ENCODE measurements at places on chromosomes 7 and 10.

DNA sequence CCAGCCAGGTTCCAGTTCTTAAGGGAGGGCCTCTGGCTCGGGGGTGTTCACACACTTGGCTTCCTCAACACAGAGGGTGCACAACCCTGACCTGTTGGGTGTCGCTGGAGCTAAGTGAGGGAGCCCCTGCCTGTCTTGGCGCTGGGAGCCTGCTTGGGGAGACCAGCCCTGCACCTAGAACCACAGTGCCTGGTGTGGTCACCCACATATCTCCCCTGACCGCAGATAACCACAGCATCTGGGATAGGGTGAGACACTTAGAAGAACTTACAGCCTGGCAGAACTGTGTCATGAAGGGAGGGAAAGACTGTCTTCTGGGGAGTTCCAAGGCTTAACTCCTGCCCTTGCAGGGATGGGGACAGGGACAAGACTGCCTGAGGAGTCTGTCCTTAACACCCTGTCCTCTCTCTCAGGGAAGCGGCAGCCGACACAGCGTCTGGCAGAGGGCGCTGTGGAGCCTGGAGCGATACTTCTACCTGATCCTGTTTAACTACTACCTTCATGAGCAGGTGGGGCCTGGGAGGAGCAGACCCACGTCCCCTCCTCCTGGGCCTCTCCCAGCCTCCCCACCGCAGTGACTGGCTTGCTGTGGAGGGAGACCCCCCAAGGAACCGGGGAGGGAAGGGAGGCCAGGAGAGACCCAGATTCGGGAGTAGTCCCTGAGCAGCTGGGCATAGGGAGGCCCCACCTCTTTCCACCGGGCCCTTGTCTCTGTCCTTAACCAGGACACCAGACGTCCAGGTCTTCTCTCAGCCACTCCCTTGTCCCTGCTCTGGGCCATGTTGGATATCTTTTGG, 59.0 kb downstream of the PALD1 start:
- DNase-seq, result no peak

DNA sequence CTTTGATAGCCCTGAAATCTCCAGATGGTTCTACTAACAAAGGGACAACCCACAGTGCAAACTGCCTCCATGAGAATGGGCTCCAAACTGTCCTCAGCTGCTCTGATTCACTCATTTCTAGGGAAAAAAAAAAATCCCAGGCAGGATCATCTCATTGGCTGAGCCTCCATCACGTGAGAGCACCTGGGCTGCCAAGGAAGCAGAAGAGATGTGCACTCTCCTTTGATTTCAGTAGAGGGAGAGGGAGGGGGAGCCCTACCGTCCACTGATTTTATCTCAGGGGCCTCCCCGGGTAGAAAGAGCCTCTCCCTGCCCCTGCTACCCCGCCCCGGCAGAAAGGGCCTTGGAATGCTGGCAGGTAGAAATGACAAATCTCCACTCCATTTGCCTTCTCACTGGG, 725.4 kb downstream of the PHTF2 start:
- DNase-seq, result no peak

DNA sequence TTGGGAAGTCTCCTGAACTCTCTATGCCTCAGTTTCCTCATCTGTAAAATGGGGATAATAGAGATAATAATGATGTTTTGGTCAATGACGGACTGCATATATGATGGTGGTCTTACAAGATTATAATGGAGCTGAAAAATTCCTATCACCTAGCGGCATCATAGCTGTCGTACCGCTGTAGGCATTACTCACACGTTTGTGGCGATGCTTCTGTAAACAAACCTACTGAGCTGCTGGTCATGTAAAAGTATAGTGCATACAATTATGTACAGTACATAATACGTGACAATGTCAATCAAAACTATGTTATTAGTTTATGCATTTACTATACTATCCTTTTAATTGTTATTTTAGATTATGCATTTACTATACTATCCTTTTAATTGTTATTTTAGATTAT, 339.1 kb upstream of the NPVF start:
- no peak for DNase-seq

GRCh38 chr7:106083717-106084116, 28.4 kb downstream of the SYPL1 start:
- no peak for DNase-seq

- no peak for DNase-seq
Observed at GRCh38 chr10:92278996-92279696, 11.7 kb downstream of the CPEB3 start.

DNA sequence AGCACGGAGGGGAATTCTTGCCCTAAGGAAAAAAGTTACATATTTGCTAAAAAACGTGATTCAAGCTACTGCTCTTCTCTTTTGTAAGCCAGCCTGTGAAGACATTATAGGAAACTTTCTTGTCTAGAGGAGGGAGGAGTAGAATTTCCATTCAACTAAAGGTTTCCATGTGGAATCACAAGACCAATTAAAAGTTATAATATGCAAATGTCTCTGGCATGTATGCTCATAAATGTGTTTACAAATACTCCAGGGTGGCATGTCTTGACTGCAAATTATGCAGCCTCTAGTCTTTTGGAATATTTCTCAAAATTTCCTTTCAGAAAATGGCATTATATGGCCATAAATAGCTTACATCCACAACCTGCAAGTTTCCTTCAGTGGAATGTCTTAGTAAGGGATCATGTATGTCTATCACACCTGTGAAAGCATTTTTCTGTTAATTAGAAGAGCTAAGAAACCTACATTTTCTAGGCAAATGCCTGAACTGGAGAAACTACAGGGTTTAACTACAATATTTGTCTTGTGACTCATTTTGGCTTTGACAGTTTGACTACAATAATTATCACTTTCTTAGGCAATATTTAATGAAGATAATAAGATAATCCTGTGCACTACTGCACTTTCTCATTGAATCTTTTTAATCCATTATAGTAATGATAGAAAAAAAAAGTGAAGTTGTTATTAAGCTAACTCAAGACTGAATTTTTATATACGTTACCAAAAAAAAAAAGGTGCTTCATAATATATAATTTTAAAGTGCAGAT, 111.1 kb upstream of the C10orf90 start:
- DNase-seq, result no peak

DNA sequence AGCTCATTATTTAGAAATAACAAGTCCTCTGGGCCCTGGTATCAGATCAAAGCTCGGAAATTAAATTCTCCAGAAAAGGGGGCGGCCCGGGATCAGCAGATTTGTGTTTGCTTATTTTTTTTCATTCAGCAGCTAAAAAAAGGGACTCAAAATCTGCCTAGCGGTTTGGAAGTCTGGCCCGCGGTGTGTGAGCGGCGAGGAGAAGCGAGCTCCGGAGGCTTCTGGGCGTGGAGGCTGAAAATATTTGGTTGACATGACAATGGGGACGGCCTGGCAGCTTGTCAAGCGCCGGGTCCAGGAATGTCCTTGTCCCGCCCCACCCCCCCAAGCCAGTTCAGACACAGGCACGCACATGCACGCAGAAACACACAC, 43.4 kb downstream of the FOXL3 start:
- DNase-seq, result no peak

- no peak for DNase-seq
Observed at GRCh38 chr10:3042589-3042988, 24.8 kb upstream of the PFKP start.

DNA sequence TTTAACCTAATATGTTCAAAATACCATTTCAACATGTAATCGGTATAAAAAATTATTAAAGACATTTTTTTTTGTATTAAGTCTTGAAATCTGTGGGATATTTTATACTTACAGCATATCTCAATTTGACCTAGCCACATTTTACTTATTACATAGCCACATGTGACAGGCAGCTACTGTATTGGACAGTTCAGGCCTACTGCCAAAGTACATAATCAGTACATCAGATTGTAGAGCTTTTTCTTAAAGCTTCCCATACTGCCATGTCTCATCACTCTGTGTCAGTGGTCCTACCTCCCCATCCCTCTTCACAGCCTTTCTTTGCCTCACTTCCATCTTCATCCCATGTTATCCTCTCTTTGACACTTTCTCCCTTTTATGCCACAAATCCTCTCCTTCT, 43.0 kb downstream of the LOXL4 start:
- DNase-seq, result no peak

GRCh38 chr7:55533729-55534080, 38.6 kb downstream of the VOPP1 start:
- DNase-seq, result no peak

GRCh38 chr7:139958599-139959284, 104.0 kb downstream of the PARP12 start:
- peak; percentile 50 for DNase-seq

- no peak for DNase-seq
Observed at GRCh38 chr7:116432527-116432916, 67.0 kb upstream of the CAV2 start.

DNA sequence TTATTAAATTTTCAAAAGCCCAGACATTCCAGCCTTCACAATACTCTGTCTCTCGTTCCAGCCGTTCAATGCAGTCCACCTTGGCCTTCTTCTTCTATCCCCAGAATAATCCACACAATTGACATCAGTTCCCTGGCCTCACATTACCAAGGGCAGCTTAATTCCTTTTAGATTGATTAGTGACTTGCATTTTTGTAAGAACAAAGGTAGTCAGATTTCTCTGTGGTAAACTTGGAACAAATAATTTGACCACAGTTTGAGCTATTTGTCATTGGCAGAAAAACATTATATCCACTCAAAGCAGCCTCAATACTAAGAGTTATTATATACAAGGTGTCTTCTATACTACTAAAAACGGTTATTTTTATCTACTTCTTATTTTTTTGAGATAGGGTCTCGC, 5.1 kb upstream of the CYTH3 start:
- DNase-seq, result no peak

DNA sequence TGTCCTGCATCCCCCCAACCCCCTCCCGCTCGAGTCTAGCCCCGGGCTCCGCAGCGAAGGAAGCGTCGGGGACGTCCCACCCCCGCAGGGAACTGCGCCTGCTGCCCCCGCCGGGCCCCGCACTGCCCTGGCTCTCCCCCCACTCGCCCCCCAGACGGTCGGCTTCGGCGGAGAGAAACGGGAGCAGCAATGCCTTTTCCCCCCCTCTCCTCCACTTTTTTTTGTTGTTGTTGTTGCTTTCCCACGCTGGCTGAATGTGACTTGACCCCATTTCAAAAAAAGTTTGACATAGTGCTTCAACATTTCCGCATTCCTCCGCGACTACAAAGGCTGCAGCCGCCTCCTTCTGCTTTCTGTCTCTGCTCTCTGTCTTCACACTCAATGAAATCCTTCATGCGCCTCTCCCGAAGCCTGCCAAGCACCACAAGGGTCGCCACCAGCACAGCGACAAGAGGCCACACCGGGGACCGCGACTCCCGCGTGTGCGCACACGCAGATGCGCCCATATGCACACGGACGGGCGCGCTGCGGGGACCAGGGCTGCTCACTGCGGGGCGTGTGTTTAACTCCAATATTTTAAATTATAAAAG, 1.0 kb downstream of the CDK6 start:
- DNase-seq, result peak; percentile 83

DNA sequence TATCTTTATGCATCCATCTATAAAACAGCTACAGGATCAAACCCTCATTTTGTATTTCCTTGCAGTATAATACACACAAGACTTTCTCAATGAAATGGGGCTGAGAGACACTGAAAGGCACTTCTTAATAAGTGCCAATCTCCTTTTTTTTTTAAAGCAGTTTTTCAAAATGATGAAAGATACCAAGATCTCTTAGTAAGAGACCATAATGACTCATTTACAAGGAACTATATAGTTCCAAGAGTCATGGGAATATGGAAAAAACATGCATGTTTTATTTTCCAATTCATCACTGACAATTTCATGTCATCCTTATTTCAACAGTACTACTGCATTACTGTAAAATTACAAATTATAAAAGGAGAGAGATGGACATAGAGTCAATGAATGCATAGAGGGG, 973.7 kb downstream of the GATA3 start:
- no peak for DNase-seq

DNA sequence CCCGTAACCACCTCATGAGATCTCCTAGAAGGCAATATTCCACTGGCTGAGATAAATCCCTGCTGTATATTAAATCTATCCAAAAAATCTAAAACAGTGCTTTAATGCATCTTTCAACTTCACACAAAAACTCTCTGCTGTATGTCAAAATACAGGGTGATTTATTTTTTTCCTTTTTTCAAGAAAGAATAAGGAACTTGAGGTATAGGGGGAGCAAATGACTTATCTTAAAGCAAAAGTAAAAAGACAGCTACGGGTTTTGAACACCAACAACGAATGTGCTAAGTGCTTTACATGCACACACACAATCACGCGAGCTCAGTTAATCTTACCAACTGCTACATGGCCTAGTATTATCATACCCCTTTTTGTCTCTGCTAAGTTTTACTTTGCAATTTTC, 168.9 kb upstream of the PHF14 start:
- no peak for DNase-seq

- DNase-seq, result no peak
Observed at GRCh38 chr7:14551310-14551709, 351.2 kb downstream of the DGKB start.

DNA sequence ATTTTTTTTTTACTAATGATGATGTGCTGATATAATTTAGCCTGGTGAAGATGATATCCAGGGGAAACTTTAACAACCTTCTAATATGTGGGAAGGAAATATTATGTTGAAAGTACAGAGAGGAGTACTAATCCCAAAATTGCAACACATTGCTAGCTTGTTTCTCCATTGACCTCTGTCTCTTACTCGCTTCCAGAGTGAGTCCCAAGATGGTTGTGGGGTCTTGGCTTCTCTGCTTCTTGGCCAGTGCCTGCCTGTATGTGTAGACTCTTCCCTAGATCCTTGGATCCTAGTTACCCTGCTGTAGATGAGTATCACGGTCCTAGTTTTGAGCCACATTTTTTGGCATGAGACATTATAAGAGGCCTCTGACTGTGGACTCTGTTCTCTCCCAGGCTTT, 17.5 kb downstream of the BMPER start:
- no peak for DNase-seq

GRCh38 chr7:106257752-106258151, 27.0 kb downstream of the NAMPT start:
- DNase-seq, result no peak

GRCh38 chr10:71004176-71005075, 116.1 kb upstream of the PCBD1 start:
- DNase-seq, result no peak

- no peak for DNase-seq
Observed at GRCh38 chr7:75920431-75921161, 5.6 kb downstream of the POR start.

DNA sequence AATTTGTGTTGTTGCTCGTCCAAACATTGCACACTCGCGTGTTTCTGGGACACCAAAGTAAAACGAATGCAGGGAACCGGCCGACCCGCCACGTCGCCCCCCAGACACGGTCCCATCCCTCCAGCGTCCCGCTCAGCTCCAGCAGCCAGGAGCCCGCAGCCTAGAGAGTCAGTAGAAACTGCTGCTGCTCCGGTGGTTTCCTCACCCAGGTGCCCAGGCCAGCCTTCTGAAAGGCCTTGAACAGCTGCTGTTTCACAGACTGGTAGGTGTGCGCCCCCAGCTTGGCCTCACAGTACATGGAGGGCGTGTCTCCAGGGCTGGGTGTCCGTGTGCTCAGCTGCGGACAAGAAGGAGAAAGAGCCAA, 126.8 kb downstream of the WDR37 start:
- DNase-seq, result peak; percentile 36

GRCh38 chr7:139562491-139562890, 39.0 kb downstream of the CLEC2L start:
- no peak for DNase-seq

GRCh38 chr7:117017017-117017451, 63.7 kb downstream of the ST7 start:
- no peak for DNase-seq

- DNase-seq, result no peak
Observed at GRCh38 chr10:62056698-62057097, 155.2 kb downstream of the ARID5B start.

All from right kidney (tissue), 9 donors.